ENCODE measurements at places on chromosomes 3 and 15.

GRCh38 chr3:29557186-29557585 lies 276.3 kb downstream of the RBMS3 start:
- no peak for DNase-seq

DNA sequence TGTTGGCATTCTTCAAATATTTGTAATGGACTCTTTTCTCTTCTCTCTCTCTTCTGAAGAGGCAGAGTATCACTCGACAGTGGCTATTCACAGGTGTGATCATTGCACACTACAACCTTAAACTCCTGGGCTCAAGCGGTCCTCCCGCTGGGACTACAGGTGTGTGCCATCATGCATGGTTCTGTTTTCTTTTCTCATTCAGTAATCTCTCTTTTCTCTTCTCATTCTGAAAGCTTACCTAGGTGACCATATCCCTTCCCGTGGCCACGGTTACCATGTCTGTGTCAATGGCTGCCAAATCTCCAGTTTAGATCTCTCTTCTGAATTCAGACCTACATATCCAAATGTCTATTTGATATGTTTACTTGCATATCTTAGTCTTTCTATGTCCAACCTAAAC lies 96.3 kb downstream of the SOX2 start:
- DNase-seq = no peak

GRCh38 chr3:106673926-106674569 lies 703.2 kb upstream of the CCDC54 start:
- no peak for DNase-seq

- DNase-seq = no peak
Measured at GRCh38 chr3:112115161-112115739, 17.8 kb downstream of the GCSAM start.

DNA sequence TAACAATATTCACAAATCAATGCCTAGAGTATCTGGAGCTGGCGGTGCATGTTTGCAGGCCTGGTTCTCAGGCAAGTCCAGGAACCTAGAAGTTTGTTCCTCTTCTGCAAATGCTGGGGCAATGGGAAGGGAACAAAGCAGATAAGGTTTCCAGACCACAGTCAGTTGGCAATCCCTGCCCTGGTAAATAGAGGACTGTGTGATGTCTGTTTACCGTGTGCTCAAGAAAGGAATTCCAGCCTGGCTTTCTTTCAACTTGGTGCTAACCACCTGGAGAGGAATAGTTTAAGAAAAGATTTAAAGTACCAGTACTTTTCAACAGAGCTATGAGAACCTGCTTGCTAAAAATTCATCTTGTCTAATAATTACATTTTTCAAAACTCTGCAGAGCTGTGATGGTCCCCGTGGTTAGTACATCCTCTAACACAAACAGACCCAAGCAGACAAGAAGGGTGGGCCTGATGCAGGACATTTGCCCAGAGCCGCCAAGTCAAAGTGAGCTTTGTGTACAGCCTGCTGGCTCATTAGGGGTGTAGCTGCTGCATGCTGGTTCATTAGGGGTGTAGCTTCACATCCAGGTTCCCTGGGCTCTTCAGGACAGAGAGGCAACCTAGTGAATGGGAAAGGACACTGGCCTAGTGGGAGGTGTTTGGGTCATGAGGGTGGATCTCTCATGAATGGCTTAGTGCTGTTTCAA lies 220.5 kb downstream of the SQOR start:
- DNase-seq = no peak

- DNase-seq = no peak
Measured at GRCh38 chr15:23436421-23436820, 10.6 kb downstream of the GOLGA6L2 start.

DNA sequence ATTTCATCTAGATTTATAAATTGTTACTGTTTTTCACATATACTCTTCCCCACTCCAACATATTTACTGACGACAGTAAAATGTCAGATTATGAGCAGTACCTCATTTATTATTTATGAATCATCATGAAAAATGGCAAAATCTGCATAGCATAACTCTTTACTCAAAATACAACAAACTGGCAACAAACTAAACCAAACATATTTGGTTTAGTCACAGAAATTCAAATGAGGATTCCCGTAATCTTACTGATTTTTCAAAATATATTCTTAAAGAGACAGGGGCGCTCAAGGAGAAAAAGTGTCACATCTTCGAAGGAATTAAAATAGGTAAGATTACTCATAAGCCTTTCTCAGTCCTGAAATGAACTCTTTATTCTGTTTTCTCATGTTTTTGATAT lies 3.0 kb upstream of the GPR87 start:
- no peak for DNase-seq

GRCh38 chr15:57784081-57784511 lies 77.6 kb downstream of the POLR2M start:
- no peak for DNase-seq

GRCh38 chr3:98770261-98771039 lies 7.3 kb downstream of the ST3GAL6 start:
- DNase-seq = no peak

GRCh38 chr3:115341208-115341607 lies 194.1 kb upstream of the ZBTB20 start:
- no peak for DNase-seq

- no peak for DNase-seq
Measured at GRCh38 chr15:73386886-73387506, 18.2 kb upstream of the HCN4 start.

DNA sequence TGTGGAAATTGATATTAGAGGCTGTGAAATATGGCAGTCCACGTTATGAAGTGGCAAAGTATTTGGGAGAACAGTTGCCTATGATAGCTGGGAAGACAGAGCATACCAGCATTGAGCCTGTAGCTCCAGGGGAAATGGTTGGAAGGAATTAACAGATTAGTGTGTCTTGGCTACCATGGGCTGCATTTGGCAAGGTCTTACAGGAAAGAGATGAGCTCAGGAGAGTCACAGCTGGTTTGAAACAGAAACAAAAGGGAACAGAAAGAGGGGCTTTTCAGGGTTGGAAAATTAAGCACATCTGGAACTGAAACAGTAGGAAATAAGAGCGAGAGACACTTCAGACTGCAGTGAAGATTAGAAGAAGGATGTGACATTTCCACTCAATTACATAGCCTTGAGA lies 141.7 kb downstream of the FBLN2 start:
- DNase-seq = no peak

- no peak for DNase-seq
Measured at GRCh38 chr15:75606711-75607699, 18.5 kb downstream of the SNUPN start.

DNA sequence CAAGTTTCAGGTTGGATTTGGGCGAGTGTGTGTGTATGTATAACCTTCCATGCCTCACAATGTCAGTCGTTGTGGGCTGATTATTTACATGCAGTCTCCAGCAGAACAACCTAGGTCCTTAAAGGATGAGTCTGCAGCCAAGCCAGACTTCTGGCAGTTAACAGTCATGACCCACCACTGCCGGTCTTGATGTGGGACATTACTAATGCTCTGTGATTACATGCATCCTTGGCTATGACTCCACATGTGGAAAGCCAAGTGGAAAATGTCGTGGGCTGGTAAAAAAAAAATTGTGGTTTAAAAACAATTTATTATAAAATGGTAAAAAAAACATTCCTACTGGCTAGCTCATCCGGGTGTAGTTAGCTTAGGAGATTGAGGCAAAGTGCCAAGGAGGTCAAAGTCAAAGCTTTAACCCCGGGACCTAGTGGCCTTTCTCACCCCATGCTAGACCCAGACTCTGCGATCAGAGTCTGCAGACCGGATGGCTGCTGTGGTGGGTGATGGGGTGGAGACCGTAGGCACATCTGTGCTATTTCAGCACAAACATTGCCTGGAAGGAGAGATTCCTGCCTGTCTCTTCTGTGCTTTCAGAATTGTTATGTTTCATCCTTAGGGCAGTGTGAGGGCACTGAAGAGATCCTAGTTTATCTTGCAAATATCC lies 6.8 kb downstream of the RARRES1 start:
- no peak for DNase-seq

- no peak for DNase-seq
Measured at GRCh38 chr3:43053291-43053690, 52.6 kb downstream of the POMGNT2 start.

GRCh38 chr3:134057006-134057653 lies 27.4 kb upstream of the SLCO2A1 start:
- DNase-seq = no peak

- DNase-seq = no peak
Measured at GRCh38 chr3:136937175-136937574, 20.6 kb upstream of the IL20RB start.

- DNase-seq = no peak
Measured at GRCh38 chr3:127985655-127986225, 66.5 kb upstream of the SEC61A1 start.

DNA sequence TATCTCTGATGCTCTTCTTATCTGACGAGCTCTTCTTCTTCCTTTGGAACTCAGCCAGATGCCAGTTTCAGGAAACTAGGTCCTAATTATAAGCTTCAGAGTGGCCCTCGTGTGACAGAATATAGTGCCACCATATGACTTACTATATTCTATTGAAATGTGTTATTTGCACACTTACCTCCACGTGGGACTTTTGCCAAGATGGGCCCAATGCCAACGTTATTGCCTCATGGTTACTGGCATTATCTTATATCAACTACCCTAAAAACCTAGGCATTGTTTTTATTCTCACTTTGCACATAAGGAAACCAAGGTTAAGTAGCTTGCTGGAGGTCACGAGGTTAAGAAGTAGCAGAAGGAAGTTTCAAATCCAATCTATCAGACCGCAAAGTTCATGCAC lies 71.3 kb upstream of the SLCO3A1 start:
- no peak for DNase-seq

DNA sequence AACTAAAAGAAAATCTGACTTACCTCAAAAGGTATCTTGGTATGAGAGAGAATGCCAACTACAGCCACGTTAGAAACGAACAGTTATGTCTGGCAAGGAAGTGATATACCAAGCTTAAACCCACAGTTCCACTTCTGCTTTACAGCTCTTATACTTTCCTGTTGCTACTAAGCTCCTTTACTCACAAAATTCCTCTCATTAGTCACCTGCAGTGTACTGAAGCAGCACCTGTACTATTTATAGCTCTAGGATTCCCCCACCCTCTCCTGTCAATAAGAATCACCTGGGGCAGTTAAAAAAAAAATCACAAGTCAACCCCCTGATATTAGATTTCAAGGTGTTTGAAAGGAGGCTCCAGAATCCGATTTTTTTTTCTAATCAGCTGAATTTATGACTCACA lies 2.9 kb upstream of the TMEM266 start:
- DNase-seq = no peak

- DNase-seq = no peak
Measured at GRCh38 chr15:68732451-68732850, 88.2 kb downstream of the ANP32A start.

DNA sequence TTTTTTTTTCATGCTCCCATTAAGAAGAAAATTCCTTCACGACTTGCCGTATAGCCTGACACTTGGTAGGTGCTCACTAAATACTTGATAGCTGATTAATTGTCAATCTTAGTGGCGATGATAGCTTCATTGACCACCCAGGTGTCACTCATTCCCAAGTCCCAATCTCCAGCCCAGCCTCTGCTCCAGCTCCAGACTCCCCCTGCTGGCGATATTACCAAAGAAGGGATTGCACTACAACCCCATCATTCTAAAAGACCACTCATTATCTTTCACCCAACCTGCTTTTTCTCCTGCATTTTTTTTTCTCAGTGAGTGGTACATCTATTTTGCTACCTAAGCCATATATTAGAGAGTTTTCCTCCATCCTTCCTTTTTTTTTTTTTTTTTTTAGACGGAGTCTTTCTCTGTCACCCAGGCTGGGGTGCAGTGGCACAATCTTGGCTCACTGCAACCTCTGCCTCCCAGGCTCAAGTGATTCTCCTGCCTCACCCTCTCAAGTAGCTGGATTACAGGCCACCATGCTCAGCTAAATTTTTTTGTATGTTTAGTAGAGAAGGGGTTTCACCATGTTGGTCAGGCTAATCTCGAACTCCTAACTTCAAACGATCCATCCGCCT lies 19.5 kb upstream of the COMMD2 start:
- peak; percentile 39 for DNase-seq
